ENCODE measurements at places on chromosomes 1 and 21. TPM values are rescaled to one million over a fixed set of nuclear protein-coding genes. Genes with fewer than 3 reads are reported as not detected.
A peak's percentile ranks its signal among the peaks of the same experiment; 100 is the strongest.

Gene CCDC27
- total RNA-seq = not detected

Gene MARK1
- total RNA-seq = 4.7 TPM

Gene PHC2
- total RNA-seq = 141 TPM

Gene SPATA6
- 31.0 TPM for total RNA-seq

Gene OR2L2
- total RNA-seq = not detected

Gene OLIG2
- total RNA-seq = 1.1 TPM

Gene FAM163A
- not detected for total RNA-seq

Gene CCNL2
- 385 TPM for total RNA-seq

Gene ARL8A
- total RNA-seq = 27.8 TPM

Gene BARHL2
- total RNA-seq = not detected

Gene TSSK3
- total RNA-seq = 0.46 TPM

Gene RHBDL2
- total RNA-seq = 0.97 TPM

Gene DCAF6
- total RNA-seq = 120 TPM

Gene EPS15
- 71.1 TPM for total RNA-seq

DNA sequence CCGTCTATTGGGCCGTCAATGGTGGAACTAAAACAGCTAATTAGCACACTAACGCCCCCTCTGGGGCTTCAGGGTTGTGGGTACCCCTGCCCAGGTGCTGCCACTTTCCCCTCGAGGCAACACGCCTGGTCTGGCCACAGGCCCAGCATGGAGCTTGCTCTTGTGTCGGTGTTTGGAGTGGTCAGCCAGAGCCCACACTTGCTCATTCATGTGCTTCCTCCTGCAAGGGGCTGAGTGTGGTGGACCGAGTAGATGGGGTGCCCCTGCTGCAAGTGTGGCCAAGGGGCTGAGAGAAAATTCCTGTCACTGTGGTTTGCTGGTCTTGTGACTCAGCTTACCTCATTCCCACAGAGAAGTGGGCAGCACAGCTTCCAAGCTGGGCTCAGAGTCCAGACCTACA lies 25.7 kb downstream of the HTR6 start:
- H3K4me3 ChIP-seq = no peak overlapping the region
- DNase-seq = no peak
- H3K27ac ChIP-seq = no peak overlapping the region
- H3K36me3 ChIP-seq = no peaks in the 10 kb centered on the region

- H3K27me3 ChIP-seq = no peaks in the 10 kb centered on the region
- H3K4me3 ChIP-seq = no peak overlapping the region
- no peak for DNase-seq
- no peaks in the 10 kb centered on the region for H3K4me1 ChIP-seq
Measured at GRCh38 chr1:119918301-119918700, 22.0 kb upstream of the ADAM30 start.

DNA sequence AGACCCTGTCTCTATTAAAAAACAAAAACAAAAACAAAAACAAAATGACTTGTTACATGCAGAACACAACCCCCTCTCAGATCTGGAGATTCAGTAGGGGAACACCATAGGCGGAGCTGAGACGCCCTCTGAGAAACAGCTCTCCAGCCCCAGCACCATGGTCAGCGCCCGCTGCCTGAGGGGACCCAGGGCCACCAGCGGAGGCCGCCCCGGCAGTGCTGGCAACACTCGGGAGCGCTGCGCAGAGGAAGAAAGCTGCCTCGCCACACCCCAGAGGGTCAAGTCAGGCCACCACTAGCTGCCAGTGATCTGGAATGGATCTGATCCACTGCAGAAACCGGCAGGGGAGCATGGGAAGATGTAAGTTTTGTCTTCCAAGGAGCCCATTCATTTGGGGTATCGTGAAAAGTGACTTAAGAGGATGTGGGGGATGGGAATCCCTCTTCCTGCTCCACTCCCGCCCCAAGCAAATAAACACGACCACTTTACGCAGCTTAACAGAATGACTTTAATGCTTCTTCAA lies 3.1 kb downstream of the ACTA1 start:
- DNase-seq = peak; percentile 85
- no peaks in the 10 kb centered on the region for H3K36me3 ChIP-seq

GRCh38 chr1:220249522-220249921 lies 22.7 kb downstream of the RAB3GAP2 start:
- no peak overlapping the region for H3K27ac ChIP-seq
- no peaks in the 10 kb centered on the region for H3K27me3 ChIP-seq
- H3K4me1 ChIP-seq = no peaks in the 10 kb centered on the region
- no peak for DNase-seq
- no peak overlapping the region for H3K4me3 ChIP-seq

DNA sequence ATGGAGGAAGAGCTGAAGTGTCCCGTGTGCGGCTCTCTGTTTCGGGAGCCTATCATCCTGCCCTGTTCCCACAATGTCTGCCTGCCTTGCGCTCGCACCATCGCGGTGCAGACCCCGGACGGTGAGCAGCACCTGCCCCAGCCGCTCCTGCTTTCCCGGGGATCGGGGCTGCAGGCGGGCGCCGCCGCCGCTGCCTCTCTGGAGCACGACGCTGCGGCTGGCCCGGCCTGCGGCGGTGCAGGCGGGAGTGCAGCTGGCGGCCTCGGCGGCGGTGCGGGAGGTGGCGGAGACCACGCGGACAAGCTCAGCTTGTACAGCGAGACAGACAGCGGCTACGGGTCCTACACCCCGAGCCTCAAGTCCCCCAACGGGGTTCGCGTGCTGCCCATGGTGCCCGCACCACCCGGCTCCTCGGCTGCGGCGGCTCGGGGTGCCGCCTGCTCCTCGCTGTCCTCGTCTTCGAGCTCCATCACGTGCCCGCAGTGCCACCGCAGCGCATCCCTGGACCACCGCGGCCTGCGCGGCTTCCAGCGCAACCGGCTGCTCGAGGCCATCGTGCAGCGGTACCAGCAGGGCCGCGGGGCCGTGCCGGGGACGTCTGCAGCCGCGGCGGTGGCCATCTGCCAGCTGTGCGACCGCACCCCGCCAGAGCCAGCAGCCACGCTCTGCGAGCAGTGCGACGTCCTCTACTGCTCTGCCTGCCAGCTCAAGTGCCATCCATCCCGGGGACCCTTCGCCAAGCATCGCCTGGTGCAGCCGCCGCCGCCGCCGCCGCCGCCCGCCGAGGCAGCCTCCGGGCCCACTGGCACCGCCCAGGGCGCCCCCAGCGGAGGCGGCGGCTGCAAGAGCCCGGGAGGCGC lies 1.3 kb downstream of the TRIM67 start:
- no peak overlapping the region for H3K27ac ChIP-seq
- H3K27me3 ChIP-seq = peaks cover 58% of the 10 kb centered on the region
- DNase-seq = no peak
- H3K4me3 ChIP-seq = no peak overlapping the region
- H3K36me3 ChIP-seq = no peaks in the 10 kb centered on the region

DNA sequence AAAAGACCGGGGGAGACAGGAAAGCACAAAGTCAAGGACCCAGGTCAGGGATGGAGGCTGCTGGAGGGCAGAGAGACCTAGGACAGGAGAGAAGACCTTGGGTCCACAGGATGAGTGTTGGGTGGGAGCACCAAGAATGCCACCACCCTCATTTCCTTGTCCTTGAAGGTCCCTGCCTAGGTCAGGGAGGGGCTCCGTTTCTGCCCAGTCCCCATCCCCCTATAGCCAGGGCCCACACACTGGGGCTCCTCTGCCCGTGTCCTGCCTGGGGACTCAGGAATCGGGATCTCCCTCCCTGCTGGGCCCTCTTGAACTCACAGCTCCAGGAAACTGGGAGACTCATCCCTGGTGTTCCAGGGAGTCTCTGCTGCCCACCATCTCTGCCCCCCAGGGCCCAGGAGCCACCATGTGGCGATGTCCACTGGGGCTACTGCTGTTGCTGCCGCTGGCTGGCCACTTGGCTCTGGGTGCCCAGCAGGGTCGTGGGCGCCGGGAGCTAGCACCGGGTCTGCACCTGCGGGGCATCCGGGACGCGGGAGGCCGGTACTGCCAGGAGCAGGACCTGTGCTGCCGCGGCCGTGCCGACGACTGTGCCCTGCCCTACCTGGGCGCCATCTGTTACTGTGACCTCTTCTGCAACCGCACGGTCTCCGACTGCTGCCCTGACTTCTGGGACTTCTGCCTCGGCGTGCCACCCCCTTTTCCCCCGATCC lies 584 bp downstream of the TINAGL1 start:
- H3K27ac ChIP-seq = peak overlapping the region; percentile 93
- no peaks in the 10 kb centered on the region for H3K27me3 ChIP-seq
- peak overlapping the region; percentile 69 for H3K4me3 ChIP-seq
- no peak for DNase-seq

GRCh38 chr21:33089395-33090119 lies 19.6 kb downstream of the OLIG1 start:
- H3K27ac ChIP-seq = no peak overlapping the region
- no peaks in the 10 kb centered on the region for H3K36me3 ChIP-seq
- H3K27me3 ChIP-seq = peaks cover 5% of the 10 kb centered on the region
- H3K4me1 ChIP-seq = no peaks in the 10 kb centered on the region

DNA sequence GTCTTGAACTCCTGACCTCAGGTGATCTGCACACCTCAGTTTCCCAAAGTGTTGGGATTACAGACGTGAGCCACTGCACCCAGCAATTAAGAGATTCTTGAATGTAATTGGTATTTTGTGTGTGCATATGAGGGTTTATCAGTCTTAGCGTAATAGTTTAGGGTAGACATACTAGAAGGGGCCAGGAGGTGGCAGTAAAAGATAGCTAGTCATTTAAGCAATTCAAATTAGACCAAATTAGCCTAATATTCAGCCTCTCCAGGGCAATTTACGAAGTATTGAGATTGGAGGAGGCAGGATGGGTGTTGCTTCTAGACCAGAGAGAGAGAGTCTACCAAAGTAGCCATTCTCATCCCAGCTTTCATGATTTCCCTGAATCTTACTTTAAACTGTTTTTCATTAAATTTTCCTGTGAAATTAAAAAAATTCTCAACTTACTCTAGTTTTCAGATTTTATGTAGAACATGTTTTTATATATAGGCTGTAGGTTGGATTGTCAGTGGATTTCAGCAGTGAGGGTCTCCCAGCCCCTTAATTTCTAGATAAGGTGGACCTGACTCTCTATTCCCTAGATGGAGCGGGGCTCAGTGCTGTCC lies 119.7 kb downstream of the HHAT start:
- DNase-seq = peak; percentile 69
- no peaks in the 10 kb centered on the region for H3K36me3 ChIP-seq
- no peak overlapping the region for H3K4me3 ChIP-seq
- no peak overlapping the region for H3K27ac ChIP-seq

DNA sequence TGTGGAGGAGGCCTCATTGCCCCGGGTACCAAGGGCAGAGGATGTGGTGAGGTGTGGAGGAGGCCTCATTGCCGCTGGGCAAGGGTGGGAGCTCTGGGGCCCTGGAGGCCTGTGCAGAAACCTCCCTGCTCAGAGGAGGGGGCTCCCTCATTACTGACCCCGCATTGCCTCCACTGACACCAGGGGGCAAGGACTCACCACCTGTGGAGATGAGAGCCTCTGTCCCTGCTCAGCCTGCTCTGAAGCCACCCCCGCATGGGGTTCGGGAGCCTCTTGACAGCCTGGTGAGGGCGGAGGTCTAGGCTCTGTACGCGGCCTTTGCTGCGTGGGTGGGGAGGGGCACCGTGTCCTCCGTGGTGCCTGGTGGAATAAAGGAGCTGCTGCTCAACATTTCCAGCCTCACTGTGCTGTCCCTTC lies 95.0 kb upstream of the COL6A1 start:
- H3K4me3 ChIP-seq = no peak overlapping the region
- H3K27ac ChIP-seq = no peak overlapping the region
- no peaks in the 10 kb centered on the region for H3K4me1 ChIP-seq
- H3K36me3 ChIP-seq = no peaks in the 10 kb centered on the region

DNA sequence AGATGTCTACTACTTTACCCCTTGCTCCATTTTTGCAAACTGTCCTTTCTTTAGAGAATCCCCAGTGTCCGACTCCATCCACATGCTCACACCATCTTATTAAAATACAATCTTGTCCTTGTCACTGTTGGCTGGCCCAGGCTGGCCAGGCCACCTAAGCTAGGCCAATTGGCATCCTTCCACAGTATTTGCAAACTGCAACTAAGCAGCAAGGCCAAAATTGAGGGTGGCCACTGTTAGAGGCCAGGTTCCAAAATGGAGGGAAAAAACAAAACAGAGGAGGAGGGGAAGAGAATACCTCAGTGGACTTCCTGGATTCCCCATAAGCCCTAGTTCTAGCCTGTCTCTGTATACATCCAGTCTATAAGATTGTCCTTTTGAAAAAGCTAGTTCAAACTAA lies 4.3 kb downstream of the FAM89A start:
- peaks cover 14% of the 10 kb centered on the region for H3K4me1 ChIP-seq
- no peaks in the 10 kb centered on the region for H3K36me3 ChIP-seq
- no peak overlapping the region for H3K27ac ChIP-seq
- DNase-seq = no peak
- H3K4me3 ChIP-seq = no peak overlapping the region

DNA sequence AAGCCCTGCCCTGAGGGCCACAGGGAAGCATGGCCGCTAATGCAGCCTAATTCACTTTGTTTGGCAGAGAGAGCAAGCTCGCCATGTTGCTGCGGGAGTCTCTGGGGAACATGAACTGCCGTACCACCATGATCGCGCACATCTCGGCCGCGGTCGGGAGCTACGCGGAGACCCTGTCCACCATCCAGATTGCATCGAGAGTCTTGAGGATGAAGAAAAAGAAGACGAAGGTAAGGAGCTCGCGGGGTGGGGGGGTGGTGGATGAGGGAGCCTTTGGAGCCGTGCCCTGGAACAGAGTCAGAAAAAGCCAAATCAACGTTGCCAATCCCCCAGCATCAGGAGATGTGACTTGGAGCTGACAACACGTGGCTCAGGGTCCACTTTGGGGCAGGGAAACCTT lies 529.4 kb downstream of the KIF26B start:
- H3K27me3 ChIP-seq = no peaks in the 10 kb centered on the region
- no peak overlapping the region for H3K27ac ChIP-seq
- no peak overlapping the region for H3K4me3 ChIP-seq
- H3K4me1 ChIP-seq = peaks cover 16% of the 10 kb centered on the region
- no peak for DNase-seq

GRCh38 chr1:56526571-56527174 lies 52.7 kb downstream of the PLPP3 start:
- H3K27ac ChIP-seq = no peak overlapping the region
- H3K27me3 ChIP-seq = no peaks in the 10 kb centered on the region
- peaks cover 38% of the 10 kb centered on the region for H3K4me1 ChIP-seq
- H3K36me3 ChIP-seq = peaks cover 7% of the 10 kb centered on the region

GRCh38 chr1:4796161-4797015 lies 142.0 kb downstream of the AJAP1 start:
- peaks cover 2% of the 10 kb centered on the region for H3K27me3 ChIP-seq
- no peak overlapping the region for H3K27ac ChIP-seq
- DNase-seq = no peak
- H3K4me3 ChIP-seq = no peak overlapping the region
- H3K4me1 ChIP-seq = peaks cover 6% of the 10 kb centered on the region
- H3K36me3 ChIP-seq = no peaks in the 10 kb centered on the region

DNA sequence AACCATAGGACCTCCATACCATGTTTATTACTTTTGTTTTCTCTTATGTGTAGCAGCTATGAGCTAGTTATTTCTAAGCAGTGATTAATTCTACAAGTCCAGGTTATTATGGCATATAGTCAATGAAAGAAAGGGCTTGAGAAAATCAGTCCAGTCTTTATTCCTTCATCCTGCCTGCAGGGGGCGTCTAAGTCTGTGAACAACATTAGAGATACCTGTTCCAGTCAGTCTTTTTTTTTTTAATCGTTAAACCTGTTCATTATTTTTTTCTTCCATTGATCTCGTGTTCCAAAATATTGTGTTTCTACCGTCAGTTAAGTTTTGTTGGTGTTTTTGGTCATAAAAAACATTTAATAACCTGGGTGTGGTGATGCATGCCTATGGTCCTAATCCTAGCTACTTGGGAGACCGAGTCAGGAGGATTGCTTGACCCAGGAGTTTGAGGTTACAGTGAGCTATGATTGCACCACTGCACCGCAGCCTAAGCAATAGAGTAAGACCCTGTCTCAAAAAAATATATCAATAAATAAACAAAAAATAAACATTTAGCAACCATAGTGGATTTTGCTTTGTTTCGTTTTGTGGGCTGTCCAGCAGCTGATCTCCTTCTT lies 29.4 kb upstream of the CD2 start:
- no peaks in the 10 kb centered on the region for H3K4me1 ChIP-seq
- H3K27me3 ChIP-seq = no peaks in the 10 kb centered on the region
- no peak overlapping the region for H3K27ac ChIP-seq

All from lung (tissue), 17 donors.